Foreskin melanocyte (primary cell): ENCODE measurements at places on chromosomes 4 and X.

GRCh38 chr4:54281054-54281766 is 52.1 kb downstream of the PDGFRA start:
- peak; percentile 16 for DNase-seq

- no peak for DNase-seq
Measured at GRCh38 chr4:3531318-3531878, 824 bp downstream of the LRPAP1 start.

- DNase-seq = no peak
Measured at GRCh38 chrX:40043895-40044294, 53.9 kb downstream of the BCOR start.

DNA sequence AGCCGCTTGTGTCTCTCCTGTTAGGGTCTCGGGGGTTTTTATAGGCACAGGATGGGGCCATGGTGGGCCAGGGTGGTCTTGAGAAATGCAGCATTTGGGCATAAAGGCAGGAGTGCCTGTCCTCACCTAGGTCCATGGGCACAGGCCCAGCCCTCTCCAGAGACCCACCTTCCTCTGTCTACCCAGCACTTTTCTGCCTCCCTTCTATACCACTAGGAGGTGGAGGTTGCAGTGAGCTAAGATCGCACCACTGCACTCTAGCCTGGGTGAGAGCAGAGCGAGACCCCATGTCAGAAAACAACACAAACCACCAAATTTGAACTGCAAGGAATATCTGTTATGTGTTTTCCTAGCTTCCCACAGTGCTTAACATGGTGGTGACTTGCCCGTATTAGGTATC is 38.0 kb downstream of the MOB1B start:
- DNase-seq = no peak

DNA sequence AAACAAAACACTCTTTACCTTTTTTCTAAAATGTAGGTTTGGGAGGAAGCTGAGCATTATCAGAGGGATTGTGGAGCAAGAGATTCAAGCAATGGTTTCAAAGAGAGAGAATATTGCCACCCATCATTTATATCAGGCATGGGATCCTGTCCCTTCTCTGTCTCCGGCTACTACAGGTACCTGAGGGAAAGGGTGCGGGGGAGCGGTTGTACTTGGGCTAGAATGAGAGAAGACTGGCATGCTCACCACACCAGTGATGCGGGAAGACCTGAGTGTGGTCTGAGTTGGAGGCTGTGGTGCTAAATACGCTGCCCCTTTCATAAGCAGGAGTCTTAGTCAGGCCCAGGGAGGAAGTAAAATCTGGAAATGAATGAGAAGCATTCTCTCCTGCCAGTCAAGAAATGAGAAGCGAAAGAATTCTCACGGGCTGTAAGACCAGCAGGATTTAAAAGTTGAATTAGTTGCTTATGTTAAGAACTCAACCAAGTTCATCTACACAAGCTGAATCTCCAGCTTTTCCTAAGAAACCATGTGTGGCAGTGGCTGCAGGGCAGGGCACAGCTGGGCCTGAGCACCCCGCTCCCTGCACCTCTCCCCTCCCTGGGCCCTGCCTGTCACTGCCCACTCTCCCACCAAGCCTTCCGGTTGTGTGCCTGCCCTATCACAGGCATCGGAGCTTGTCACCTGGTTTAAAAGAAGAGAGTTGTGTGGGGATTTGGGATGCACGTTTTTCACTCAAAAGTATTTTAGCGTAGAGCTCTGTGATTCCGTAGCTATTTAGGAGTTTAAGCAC is 24.8 kb upstream of the MSANTD1 start:
- no peak for DNase-seq

DNA sequence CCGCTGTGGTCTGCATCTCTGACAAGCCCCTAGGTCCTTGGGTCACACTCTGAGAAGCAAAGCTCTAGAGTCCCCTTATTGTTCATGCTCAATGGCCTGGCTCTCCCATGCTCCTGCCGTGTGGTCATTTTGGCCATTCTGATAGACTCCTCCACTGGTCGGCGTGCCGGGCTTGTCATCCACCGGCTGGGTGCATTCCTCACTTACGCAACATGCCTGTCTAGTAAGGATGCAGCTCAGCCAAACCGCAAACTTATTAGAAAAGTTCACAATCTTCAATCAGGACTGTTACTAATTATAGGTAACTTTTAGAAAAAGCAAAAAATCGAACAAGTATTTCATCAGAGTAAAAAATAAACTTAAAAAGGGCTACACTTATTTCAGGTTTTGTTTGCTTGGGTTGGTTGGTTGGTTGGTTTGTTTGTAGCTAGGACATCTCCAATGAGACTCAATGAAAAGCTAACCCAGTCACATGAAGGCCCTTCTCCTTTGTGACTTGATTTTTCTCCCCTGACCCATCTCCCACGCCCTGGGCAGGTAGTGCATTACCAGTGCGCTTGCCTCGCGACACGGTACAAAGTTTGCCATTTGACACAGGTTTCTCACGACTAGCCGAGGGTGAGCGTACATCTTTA is 41.0 kb downstream of the IRF2 start:
- no peak for DNase-seq

DNA sequence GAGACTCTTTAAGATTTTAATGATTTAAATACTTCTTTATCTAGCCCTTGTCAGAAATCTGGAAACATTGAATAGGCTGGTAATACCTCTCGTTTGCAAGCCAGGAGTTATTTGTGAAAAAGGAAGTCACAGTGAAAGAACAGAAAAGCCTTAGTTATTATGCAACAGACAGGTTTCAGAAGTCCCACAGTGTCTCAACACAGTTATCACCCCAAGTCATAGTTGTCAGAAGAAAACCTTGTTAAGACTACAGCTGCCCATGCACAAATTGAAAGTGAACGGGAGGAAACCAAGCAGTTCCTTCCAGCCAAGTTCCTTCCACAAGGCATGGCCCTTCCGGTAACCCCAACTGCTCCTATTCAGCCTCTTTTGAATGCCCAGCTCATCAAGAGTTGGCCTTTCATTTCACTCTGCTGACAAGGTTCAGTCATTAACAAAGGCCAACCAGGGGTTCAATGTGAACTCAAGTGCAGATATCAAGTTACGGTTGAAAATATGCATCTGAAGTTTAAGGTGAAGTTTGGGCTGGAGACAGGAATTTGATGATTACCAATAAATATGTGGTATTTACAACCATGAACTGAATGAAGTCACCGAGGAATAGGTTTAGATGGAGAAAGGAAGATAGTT is 15.6 kb downstream of the ALPK1 start:
- no peak for DNase-seq

GRCh38 chr4:140877781-140878180 is 121.6 kb upstream of the TBC1D9 start:
- no peak for DNase-seq

DNA sequence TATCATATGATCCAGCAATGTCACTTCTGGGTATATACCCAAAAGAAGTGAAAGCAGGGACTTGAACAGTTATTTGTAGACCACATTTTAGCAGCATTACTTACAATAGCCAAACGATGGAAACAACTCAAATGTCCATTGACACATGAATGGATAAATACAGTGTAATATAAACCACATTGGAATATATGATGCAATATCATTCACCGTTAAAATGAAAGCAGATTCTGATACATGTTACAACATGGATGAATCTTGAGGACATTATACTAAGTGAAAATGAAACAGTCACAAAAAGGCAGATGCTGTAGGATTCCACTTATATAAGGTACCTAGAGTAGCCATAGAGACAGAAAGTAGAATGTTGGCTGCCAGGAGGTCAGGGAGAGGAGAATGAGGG is 130.5 kb upstream of the SMAD1 start:
- DNase-seq = no peak

- no peak for DNase-seq
Measured at GRCh38 chrX:555725-556666, 74.6 kb upstream of the SHOX start.

DNA sequence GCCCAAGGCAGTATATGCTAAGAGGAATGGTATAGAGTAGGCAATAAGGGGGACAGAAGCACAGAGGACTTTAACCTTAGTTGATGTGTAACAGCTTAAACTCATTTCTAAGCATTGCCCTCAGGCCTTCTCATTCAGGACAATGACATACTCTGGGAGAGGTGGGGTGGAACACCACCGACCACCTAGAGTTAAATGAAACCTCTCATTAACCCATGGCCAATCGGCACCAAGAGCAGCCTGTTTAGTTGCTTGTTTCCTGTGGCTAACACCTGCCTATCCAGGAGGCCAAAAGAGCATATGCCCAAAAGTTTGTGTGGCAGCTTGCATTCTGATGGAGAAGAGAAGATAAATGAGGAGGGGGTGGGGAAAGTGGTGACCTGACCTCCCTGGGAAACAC is 88.7 kb upstream of the PLAC1 start:
- no peak for DNase-seq

DNA sequence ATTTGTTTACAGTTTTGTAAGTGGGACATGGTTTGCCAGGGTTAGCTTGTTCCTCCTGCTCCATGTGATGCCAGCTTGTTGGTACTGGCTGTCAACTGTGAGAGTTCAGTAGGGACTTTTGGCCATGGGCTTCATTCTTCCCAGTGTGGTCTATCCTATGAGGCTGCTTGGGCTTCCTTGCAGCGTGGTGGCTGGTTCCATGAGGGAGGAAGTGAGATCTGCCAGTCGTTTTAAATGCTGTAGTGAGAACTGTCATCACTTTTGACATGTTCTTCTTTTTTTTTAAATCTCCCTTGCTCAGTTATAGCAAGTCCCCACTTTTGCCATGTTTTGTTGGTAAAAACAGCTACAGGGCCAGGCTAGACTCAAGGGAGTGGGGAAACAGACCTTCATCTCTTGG is 15.9 kb downstream of the NSD2 start:
- no peak for DNase-seq
